Bronchus fibroblast of lung (primary cell): ENCODE measurements at places on chromosomes 11 and 22. TPM values are rescaled to one million over a fixed set of nuclear protein-coding genes. Genes with fewer than 3 reads are reported as not detected.

The OR51M1 gene
- not detected in 2 replicates for total RNA-seq

The CYTH4 gene
- total RNA-seq: 0.15 and 0.17 TPM in 2 replicates

The APOBEC3G gene
- total RNA-seq: 7.2 and 7.7 TPM in 2 replicates

The ALDH3B1 gene
- total RNA-seq: 41.3 and 48.8 TPM in 2 replicates

The TMPRSS13 gene
- total RNA-seq: not detected in 2 replicates

The SLC25A45 gene
- total RNA-seq: 0.67 and 0.74 TPM in 2 replicates

The ISX gene
- not detected in 2 replicates for total RNA-seq

The GNG3 gene
- not detected in 2 replicates for total RNA-seq

The SCGB1D2 gene
- total RNA-seq: not detected in 2 replicates

The MPPED2 gene
- total RNA-seq: 0.15 and 0.17 TPM in 2 replicates

The MMP1 gene
- total RNA-seq: 14.6 and 15.0 TPM in 2 replicates

The MAPK8IP2 gene
- total RNA-seq: 0.17 and 0.59 TPM in 2 replicates
